ENCODE measurements at places on chromosomes 5 and 9.
A peak's percentile ranks its signal among the peaks of the same experiment; 100 is the strongest.

DNA sequence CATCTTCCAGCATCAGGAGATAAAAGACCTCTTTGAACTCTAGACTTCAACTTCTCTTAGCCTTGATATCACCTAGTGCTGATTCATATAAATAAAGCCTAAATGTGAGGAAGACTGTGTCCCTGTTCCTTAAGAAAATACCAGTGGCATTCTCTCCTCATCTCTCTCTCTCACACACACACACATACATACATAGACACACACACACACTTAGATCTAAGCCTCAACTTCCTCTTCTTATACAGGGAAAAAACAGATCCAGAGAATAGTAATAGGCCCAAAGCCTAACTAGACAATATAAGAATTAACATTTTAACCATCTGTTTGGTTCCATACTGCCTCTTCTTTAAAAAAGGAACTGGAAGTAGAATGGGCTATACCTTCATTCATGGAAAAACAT, 195.3 kb upstream of the NR4A3 start:
- no peak for DNase-seq

DNA sequence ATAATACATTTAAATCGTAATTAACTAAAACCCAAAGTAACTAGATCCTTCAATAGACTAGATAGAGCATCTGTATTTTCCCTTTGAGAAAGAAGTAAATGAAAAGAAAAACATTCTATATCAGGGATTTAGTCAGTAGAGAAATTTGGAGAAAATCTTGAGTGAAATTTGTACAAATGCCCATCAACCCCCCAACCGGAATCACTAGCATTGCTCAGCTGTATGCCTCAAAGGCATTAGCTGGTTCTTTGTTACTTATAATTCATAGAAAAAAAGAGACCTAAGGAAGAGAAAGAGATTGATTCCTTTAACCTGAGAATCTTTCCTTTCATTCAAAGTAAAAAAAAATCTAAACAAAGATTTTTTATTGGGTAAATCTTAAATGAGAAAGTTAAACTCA, 659 bp downstream of the OMD start:
- no peak for DNase-seq

DNA sequence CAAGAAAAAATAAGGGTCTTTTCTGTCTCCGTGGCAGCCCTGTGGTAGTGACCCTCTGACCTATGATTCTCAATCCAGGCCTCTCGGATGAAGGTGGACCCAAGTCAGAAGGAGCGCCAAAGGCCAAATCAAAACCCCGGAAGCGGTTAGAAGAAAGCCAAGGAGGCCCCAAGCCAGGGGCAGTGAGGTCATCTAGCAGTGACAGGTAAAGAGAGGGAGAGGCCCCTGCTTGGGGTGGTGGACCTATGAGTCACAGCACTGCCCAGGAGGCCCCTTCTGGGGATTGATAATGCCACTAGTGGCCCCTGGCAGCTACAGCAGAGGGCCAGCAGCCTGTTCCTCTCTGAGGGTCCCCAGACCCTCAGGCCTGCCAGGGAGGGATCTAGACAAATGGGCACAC, 6.4 kb upstream of the SLC2A8 start:
- no peak for DNase-seq

- DNase-seq: peak; percentile 47
Measured at GRCh38 chr5:150622157-150622556, 18.3 kb upstream of the SYNPO start.

- peak; percentile 73 for DNase-seq
Measured at GRCh38 chr9:70510157-70510770, 95.8 kb upstream of the KLF9 start.

DNA sequence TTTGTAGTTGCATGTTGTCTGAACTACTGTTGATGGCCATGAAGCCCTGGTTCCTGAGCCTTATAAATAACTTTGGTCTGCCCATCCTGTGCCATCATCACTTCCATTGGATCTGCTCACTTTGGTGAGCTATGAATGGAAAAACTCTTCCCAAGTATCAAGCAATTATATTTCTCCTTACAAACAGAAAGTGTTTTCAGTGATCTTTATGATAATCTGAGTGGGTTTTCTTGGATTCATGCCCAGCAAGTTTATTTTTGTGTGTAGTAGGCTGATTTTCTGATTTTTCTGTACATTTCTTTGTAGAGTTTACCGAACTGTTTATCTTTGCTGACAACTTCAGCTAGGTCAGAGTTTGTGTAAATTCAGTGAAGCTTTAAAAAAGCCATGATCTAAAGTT, 31.0 kb downstream of the CAMK4 start:
- no peak for DNase-seq

GRCh38 chr5:79151942-79152671, 40.5 kb downstream of the BHMT start:
- DNase-seq: peak; percentile 71

DNA sequence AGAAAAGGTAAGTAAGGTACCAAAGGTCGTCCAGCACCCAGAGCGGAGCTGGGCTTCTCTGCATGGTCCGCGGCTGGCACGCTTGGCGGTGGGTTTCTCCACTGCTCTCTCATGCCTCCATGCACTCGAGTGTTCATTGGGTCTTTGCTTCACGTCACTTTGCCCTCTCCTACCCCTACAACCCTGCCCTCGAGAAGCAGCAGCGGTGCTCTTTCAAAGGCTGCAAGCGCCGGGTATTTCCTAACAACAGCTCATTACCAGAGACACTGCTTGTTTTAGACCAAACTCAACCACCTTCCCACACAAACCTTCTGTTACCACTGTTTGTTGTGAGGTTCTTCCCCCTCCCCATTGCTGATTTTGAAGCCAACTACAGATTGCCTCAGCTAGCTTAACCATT, 21.5 kb upstream of the ZBTB34 start:
- DNase-seq: peak; percentile 22

GRCh38 chr5:118952992-118953651, 35.2 kb downstream of the DTWD2 start:
- peak; percentile 67 for DNase-seq

GRCh38 chr5:67983251-67984110, 232.1 kb upstream of the PIK3R1 start:
- DNase-seq: no peak

- no peak for DNase-seq
Measured at GRCh38 chr9:135505406-135506187, 5.1 kb downstream of the MRPS2 start.
